ENCODE measurements at places on chromosomes 1 and 21.

- peak; percentile 83 for DNase-seq
Measured at GRCh38 chr1:186605762-186606350, 74.4 kb downstream of the PTGS2 start.

- no peak for DNase-seq
Measured at GRCh38 chr1:242449661-242450060, 74.8 kb downstream of the PLD5 start.

- DNase-seq, result no peak
Measured at GRCh38 chr1:168408884-168409283, 128.2 kb downstream of the TBX19 start.

- DNase-seq, result peak; percentile 84
Measured at GRCh38 chr1:23343221-23344110, 618 bp downstream of the HNRNPR start.

DNA sequence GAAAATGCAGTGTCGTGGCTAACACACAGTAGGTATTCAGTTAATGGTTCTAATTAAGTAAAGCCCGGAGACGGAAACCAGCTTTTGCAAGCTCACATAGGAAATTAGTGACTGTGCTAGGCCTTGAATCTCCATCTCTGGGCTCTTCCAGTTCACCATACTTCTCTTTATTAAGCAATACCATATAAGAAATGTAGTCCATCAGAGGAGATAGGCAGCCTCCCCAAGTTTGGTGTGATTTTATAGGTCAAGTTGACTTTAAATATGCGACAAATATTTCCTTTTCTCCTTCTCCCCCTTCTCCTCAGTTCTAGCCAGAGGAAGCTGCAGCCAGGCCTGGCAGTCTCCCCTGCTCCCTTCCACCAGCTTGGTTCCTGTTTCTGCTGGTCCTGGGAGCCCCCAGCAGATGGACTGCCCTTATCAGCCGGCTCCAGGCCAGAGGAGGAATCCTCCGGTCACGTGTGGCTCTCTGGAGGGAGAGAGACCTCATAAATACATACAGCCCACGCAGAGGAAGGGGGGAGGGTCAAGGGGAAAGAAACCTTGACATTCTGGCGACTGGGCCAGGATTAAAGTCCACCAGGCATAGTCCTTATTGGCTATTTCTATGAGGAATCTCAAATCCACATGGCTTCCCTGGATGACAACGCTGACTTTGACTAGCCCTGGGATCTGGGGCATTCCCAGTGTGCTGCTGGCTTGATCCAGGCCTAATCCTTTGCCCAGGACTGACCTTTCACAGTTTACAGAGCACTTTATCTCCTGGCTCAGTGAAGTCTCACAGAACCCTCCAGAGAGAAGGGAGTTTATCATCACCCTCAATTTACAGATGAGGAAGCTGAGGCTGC is 115.1 kb upstream of the JUN start:
- DNase-seq, result peak; percentile 52

DNA sequence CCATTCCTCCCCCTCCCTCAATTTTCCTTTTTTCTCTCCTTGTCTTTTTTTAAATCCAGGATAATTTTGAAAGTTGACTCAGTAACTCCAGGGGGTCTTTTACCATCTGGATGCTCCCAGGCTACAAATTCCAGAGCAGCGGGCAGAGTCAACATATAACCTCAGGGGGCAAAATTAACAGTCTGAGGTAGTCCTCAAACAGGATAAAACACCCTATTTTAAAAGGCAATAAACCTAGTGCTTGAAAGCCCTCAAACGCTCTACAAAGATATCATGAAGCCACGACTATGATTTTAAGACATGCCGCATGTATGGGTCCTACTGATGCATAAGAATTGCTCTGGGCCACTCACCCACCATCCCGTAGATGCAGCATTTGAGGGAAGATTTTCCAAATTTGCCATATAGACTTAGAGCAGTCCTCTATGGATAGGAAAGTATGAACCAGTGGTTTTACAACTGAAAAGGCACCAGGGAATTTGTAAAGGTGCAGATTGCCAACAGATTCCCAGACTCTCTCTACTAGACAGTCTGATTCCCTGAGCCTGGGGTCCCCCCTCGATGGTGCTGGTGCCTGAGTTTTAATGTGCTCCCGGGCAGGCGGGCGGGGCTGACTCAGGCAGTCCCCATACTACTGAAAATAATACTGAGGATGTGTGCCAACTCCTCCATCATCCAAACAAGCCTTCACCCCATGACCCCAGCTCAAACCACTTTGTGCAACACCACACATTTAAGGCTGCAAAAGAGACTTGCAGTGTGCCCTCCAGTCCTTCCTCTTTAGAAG is 37.2 kb downstream of the PTPN14 start:
- DNase-seq, result no peak

DNA sequence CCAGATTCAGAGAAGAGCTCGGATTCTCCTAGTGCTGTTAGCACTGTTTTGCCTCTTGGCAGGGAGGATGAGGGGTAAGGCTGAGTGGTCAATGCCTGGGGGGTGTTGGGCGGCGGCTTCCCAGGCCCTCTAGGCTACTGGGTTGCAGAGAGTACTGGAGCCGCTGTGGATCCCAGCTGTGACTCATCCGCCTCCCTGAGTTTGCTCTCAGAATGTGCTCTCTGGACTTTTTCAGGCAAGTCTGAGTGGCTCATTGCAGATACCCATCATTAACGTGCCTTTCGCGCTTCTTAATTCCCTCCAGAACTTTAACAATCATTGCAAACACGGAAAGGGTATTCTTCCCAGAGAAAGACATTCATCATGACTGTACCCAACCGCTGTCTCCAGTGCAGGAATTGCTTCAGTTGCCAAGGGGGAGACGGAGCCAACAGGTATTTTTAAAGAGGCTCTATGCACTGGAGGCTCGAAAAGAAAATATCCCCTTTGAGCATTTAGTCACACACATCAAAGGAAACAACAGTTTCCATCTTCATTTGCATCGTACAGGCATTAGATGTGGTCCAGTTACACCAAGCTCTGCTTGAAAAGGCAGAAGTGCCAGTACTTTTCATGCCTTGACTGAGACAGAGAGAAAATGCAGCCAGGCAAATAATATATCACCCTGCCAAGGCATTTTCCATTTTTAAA is 14.4 kb upstream of the CAMTA1 start:
- DNase-seq, result no peak

DNA sequence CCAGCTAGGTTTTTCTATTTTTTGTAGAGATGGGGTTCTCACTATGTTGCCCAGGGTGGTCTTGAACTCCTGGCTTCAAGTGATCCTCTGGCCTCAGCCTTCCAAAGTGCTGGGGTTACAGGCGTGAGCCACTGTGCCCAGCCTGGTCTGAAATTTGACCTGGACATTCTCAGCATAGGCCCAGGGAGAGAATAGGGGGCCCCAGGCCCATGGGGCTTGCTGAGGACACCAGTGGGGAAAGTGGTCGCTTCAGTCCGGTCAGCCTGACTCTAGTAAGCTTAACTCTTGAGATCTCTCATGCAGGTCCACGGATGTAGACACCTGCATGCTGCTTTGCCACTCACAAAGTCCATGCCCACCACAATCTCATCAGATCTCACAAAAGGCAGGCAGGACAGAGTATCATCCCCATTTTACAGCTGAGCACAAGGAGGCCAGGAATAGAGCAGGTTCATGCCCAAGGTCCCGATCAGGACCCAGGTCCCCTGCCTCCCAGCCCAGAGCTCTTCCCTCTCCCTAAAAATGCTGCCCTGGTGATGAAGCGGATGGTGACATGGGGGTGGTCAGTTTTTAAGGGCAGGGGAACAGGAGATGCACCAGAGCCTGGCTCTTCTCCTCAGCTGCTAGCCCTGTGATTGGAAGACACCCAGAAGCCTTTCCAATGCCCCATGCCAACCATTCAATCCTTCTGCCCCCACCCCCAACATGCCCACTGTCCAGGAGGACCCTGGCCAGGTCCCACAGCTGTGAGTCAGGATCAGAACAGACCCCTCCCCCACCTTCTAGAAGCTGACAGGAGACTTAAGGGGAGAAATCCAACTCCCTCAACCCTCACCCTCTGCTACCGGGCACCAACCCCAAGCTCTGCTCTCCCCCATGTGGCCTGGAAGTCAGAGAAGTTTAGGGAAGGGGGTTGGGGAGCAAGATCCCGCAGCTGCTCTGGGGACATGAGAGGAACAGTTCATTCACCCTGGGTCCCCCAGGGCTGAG is 1.8 kb downstream of the FHL3 start:
- peak; percentile 43 for DNase-seq

GRCh38 chr21:44993321-44994046 is 53.7 kb downstream of the SLX9 start:
- no peak for DNase-seq

GRCh38 chr1:99292886-99293285 is 28.6 kb downstream of the PLPPR4 start:
- no peak for DNase-seq

DNA sequence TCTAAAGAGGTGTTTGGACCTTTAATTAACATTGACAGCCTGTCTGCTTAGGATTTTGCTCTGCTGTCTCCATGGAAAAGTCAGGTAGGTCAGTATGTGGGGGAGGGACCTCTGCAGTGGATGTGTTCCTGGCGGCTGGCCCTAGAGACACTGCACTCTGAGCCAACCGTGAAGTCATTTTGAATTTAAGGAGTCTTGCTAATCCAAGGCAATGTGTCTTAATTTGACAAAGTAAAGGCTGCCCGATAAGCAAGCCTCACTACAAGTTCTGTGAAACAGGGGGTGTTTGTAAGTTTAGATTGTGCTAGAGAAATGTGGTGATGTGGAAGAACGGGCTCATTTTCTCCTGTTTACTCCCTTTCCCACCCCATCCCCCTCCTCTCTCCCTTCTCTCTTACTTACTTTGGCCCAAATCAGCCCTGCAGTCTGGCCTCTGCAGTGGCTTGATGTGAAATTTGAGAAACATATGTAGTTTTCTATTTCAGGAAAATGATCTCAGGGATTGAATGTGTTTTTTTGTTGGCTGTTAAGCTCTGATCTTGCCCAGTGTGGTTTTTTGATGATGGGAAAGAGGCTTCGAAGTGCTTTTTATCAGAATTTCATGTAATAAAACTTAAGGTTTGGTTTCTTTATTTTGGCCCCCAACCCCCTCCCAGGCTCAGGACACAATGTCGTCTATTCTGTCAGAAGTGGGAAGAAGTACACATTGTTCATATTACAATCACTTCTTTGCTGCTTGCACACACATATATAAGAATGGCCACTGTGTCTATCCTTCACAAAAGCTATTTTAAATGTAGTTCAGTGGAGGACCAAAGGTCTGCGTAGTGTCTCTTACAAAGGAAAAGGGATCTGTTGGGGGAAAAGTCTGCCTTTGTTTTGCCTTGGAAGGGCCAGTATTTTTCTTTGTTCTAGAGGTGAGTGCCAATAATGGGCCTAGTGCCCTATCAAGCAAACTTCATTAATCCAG is 96.6 kb downstream of the FGGY start:
- no peak for DNase-seq

DNA sequence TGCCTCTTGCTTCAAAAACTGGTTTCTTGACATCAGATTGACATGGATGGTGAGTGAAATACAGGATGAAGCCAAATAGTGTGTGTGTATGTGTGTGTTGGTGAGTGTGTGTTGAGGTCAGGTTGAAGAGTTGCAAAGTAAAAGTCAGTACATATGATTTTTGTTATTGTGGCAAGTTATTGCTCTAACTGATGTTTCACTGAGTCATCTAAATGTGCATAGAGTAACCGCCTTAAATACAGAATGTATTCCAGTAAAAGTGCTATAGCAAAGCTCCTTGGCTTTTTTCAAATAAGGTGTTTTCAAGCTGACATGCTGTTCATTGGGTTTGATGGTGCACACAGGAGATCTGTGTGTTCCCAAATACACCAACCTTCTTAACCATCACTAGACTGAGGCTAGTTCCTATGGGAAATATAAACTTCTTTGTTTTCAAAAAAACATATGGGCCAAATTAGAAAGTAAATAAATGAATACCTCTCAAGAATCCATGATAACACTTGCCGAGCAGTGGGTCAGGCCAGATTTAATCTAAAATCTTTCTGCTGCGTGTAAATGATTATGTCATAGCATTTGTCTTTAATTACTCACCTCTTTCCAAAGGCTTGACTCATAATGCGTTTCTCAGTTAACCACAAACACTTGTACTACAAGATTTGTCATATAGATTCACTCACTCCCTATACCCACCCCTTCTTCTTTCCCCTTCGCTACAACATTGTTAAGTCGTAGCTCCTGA is 151.1 kb downstream of the LYPLAL1 start:
- DNase-seq, result no peak

DNA sequence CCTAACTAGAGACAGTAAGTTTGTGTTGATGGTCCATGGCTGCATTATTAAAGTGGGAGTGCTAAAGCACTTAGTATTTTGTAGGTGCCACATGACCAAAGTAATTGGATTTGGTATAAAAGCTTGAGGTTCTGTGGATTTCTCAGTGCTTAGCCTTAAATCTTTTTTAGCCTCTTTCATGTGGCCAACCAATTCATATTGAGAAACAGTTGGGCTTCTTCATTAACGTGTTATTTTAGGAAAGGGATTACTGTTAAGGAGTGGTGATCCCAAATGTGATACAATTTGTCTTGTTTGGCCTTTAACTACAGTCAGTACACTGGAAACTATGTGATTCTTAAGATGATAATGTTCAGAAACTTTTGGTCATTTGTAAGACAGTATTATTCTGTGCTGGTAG is 25.5 kb downstream of the MAN1A2 start:
- no peak for DNase-seq

- DNase-seq, result peak; percentile 14
Measured at GRCh38 chr1:45047032-45047431, 35.0 kb downstream of the UROD start.

DNA sequence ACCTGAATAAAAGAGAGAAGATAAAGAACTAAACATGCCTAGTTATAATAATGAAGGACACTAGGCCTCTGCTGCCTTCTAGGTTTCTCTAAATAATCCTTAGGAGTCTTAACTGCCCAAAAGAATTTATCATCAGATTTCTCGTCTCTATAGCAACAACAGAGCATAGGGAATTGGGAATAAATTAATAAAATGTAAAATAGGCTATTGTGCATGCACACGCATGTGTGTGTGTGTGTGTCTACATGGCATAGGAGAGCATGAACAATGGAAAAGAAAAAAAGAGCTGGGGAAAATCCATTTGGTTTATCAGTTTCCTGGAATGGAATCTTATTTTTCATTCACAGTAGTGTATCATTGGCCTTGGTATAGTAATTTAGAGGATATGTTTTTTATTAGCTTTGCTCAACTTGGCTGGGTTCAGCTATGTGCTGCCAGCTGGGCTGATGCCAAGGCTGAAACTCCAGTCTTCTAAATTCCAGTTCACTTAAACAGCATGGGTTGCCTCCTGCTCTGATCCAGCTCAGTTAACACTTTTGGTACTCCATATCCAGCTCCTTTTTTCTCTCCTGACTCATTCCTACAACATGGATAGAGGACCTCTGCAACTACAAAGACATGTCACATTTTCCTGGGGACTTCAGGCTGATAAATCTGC is 80.6 kb upstream of the SLFNL1 start:
- no peak for DNase-seq

DNA sequence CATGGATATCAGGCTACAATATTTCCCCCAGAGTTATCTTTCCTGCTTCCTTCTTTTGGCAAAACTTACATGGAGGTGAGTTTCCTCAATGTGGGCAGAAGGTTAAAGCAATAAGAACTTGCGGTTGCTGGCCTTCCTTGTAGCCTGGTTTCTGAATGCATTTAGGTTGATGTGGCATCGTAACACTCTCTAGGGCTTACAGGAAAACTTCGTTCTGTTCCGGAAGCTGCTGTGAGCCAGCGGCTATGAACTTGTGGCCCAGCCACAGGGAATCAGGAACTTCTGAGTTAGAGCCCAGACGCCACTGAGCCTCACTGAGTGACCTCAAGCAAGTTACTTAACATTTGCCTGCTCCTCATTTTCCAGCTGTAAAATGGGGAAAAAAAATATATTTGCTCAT is 623.4 kb upstream of the ADAMTS5 start:
- DNase-seq, result no peak
